ENCODE measurements at places on chromosomes 2 and 18.

DNA sequence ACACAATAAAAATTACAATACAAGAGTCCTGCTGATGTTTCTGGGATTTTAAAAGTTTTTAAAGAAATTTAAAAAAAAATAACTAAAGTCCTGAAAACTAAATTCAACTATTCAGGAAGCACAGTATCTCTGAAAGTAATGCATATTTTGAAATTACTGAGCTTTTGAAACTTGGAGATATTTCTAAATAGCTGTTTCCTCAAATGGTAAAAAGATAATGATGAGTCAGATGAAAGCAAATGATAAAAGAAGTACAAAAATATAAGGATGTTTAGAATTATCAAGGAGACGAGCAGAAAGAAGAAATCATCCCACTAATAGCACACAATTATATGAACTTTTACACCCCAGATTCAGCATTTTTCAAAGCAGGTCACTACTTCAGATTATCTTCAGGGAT, 90.2 kb upstream of the SLC25A52 start:
- no peak for DNase-seq

DNA sequence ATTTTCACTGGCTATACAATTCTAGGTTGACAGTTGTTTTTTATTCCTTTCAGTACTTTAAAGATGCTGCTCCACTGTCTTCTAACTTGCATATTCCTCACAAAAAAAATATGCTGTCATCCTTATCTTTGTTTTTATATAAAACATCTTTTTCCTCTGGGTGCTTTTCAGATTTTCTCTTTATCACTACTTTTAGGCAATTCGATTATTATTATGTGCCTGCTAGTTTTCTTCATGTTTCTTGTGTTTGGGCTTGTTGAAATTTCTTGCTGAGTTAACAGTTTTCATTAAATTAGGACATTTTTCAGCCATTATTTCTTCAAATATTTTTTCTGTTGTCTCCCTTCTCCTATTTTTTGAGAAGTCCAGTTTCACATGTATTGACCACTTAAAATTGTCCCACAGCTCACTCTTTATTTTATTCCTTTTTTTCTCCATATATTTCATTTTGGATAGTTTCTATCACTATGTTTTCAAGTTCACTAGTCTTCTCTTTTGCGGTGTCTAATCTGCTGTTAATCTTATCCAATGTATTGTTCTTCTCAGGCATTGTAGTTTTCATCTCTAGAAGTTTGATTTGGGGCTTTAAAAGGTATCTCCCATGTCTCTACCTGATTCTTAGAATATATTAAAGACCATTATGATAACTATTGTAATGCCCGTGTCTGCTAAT, 205.1 kb upstream of the SIX3 start:
- DNase-seq: no peak

DNA sequence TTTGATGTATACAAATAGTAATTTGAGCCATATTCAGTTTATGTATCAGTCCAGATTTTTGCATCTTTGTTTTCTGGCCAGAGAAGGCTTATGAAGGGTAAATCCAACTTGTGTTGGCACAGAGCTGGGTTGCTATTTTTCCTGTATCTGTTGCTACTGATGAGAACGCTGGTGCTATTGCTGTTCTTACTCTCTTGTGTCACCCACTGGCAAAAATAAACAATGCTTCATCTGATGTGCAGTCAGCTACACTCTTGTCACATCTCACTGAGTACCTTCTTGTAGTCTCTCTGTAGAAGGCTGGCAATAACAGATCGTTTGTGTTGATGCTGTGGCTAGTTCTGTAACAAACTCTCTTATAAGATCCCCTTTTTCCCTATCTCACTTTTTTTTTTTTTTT, 323.4 kb downstream of the CDH19 start:
- DNase-seq: no peak

DNA sequence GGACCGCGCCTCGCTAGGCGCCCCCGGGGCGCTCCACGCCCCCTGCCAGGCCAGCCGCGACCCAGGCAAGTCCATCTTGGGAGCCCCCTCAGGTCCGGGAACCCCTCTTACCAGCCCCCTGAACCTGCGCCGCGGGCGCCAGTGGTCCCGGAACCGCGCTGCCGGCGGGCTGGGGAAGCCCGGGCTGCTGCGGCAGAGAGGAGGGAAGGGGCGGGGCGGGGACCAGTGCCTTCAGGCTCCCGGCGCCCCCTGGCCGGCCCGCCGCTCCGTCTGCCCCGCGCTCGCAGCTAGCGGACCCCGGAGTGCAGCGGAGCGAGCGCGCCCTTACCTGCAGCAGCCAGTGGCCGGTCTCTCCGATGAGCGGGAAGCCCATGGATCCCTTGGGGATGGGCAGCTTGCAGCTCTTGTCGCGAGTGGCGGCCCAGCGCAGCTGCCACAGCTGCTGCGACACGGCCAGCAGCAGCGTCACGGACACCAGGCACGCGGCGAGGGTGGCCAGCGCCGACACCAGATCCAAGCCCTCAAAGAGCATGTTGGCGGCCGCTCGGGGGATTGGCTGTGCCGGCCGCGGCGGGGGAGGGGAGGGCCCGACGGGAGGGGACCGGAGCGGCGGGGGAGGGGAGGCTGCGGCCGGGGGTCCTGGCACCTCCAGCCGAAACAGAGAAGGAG, at the start of gene CYP26B1:
CYP26B1 (minus strand) TSS at position 560 of the 669 bp plus-strand sequence; CDS start at position 532, 28 bp downstream.
- DNase-seq: no peak

- DNase-seq: no peak
These were observed 19.2 kb downstream of the PMAIP1 start for GRCh38 chr18:59918997-59919396.

GRCh38 chr2:230327418-230328154, 593 bp downstream of the SP140L start:
- DNase-seq: peak; percentile 57

- DNase-seq: peak; percentile 6
These were observed 147.0 kb downstream of the PPP1R1C start for GRCh38 chr2:182132605-182133004.

GRCh38 chr2:105812180-105813044, 67.7 kb downstream of the NCK2 start:
- DNase-seq: peak; percentile 49

- no peak for DNase-seq
These were observed 154.6 kb downstream of the COPS8 start for GRCh38 chr2:237240252-237240651.

- DNase-seq: no peak
These were observed 28.4 kb downstream of the MEIS1 start for GRCh38 chr2:66463206-66463755.

GRCh38 chr2:212066546-212066945, 472.1 kb downstream of the ERBB4 start:
- no peak for DNase-seq

GRCh38 chr18:61823595-61823994, 69.2 kb downstream of the RNF152 start:
- no peak for DNase-seq

GRCh38 chr2:210445116-210445707, 31.3 kb downstream of the LANCL1 start:
- no peak for DNase-seq

- DNase-seq: no peak
These were observed 70.0 kb downstream of the SLC25A12 start for GRCh38 chr2:171824086-171824485.

DNA sequence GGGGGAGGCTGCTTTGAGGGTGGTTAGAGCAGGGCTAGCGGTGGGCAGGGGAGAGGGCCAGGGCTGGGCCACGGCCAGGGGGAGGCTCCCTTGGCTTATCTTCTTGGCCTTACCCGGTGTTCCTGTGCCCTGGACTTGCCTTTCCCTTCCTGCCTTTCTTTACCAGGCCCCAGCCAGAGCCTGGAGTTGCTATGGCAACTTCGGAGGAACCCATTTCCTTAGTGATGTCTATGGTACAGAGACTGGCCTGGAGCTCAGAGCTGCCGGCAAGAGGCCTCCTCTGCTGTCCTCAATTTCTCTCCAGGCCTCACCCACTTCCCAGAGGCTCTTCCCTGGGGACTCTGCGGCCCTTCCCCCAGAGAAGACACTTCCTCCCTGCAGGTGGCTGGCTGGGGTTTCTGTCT, 11.5 kb downstream of the SPEG start:
- DNase-seq: no peak

- no peak for DNase-seq
These were observed 37.4 kb downstream of the ZNF236 start for GRCh38 chr18:76859474-76860339.

- DNase-seq: no peak
These were observed 33.9 kb downstream of the PTCD3 start for GRCh38 chr2:86139981-86140380.

DNA sequence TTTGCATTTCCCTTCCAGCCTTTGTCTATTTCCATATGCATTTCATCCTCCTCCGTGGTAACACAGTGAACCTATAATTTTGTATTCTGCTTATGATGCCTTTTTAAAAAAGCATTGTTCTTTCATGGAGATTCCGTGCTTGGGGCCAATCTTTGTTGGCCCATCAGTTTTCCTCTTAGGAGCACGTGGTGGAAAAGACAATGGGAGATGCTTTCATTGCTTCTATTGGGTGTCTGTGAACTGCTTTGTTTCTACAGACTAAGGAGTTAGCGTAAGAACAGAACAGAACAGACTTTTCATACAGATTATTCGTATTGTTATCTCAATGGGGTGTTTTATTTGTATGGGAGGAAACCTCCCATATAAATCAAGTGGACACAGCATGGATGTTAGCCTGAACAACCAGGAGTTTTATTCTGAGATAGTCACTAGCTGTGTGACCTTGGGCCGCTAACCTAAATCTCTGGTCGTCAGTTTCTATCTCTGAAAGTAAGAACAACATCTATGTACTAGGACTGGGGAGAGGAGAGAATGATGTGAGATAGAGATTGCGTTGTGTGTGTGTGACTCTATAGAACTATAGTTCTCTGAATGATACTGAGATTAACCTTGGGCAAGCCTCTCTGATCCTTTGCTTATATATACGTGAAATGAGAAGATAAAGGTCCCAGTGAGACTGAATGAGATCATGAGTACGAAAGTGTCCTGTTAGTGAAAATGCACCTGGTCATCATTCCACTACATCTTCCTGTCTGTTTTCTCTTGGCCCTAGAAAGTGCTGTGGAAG, 22.9 kb upstream of the YWHAQ start:
- no peak for DNase-seq

GRCh38 chr2:98465456-98466226, 21.0 kb downstream of the INPP4A start:
- peak; percentile 52 for DNase-seq

- no peak for DNase-seq
These were observed 2.0 kb downstream of the AGPS start for GRCh38 chr2:177394594-177394973.

DNA sequence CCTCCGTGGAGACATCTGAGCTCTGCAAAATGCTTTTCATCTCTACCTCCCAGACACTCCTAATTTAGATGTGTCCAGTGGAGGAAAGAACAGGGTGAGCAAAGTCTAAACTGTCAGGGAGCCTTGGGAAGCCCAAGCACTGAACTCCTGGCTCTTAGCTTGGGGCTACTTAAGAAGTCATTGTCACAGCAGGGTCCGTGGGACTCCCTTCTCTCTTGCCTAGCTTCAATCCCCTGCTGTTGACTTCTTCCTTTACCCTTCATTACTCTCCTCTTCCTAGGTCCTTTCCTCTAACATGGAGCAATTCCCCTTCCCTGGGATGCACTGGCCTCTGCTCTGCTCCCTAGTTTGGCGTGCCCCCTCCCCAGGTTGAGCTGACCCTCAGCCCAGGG, 3.4 kb downstream of the OSR1 start:
- DNase-seq: no peak

Measured in NCI-H774 (cell line).